ENCODE measurements at places on chromosomes 1 and 21. TPM values are rescaled to one million over a fixed set of nuclear protein-coding genes. Genes with fewer than 3 reads are reported as not detected.

DNA sequence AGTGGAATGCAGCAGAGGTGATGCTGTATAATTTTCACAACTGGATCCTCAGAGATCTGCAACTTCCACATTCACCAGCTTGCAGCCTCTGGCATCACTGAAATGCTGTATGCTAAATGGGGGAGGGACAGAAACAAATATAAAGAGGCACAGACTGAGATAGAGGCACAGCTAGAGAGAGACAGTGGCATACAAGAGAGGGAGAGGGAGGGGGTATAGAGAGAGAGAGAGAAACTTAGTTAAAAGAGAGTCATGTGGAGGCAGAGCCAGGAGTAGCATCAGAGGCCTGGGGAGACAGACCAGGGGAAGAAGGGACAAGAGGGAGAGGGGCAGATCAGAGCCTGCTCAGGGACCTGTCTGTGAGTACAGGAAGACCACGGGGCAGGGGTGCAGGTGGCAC, 84.5 kb upstream of the GRIK3 start:
- no peak for ATAC-seq

- ATAC-seq = no peak
Observed at GRCh38 chr1:15633756-15634420, 16.6 kb downstream of the DDI2 start.

DNA sequence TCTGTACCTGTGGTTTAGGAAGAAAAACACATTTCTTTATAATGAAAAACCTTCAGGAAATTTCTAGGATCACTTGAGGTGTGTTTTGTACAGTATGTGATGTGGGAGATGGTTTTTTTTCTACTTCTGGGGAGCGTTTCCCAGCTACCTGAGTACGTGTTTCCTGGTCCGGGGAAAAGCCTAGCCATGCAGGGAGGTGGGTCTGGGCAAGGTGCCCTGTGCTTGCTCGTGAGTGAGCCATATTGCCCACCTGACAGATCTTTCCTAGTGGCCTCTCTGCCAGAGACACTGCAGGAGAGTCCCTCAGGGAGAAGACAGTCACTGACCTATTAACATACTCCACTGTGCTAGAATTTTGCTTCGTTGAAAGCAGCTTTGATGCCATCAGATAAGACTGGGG, 41.3 kb downstream of the TRPM2 start:
- ATAC-seq = no peak

DNA sequence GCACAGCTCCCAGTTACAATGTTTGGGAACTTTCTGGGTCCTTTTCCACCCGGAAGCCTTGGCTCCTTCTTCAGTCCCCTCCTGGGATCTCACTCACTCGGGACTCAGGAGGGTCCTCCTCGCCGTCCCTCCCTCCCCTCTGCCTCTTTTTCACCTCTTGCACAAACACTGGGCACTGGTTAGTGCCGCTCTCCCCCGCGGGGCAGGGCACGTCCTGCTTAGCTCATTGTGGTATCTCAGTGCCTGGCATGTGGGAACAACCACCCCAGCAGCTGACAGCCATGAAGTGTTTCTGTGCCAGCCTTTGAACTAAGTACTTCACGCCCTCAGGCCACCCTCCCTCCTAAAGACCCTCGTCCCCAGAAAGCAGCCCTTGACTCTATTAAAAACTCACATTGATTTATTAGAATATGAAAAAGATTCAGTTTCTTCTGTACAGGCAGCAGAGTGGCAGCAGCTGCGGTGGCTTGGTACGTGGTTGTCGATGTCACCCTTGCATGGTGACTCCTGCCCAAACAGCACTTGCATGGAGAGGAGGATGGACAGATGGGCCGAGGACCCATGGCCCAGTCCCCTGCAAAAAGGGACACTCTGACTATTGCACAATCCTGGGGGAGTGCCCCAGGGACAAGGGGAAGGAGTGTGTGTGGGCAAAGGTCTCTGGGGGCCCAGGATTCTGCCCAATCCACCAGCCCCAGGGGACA, 56.3 kb downstream of the SLC9A1 start:
- peak; percentile 51 for ATAC-seq

GRCh38 chr1:91730801-91731732, 154.9 kb downstream of the TGFBR3 start:
- ATAC-seq = peak; percentile 89

DNA sequence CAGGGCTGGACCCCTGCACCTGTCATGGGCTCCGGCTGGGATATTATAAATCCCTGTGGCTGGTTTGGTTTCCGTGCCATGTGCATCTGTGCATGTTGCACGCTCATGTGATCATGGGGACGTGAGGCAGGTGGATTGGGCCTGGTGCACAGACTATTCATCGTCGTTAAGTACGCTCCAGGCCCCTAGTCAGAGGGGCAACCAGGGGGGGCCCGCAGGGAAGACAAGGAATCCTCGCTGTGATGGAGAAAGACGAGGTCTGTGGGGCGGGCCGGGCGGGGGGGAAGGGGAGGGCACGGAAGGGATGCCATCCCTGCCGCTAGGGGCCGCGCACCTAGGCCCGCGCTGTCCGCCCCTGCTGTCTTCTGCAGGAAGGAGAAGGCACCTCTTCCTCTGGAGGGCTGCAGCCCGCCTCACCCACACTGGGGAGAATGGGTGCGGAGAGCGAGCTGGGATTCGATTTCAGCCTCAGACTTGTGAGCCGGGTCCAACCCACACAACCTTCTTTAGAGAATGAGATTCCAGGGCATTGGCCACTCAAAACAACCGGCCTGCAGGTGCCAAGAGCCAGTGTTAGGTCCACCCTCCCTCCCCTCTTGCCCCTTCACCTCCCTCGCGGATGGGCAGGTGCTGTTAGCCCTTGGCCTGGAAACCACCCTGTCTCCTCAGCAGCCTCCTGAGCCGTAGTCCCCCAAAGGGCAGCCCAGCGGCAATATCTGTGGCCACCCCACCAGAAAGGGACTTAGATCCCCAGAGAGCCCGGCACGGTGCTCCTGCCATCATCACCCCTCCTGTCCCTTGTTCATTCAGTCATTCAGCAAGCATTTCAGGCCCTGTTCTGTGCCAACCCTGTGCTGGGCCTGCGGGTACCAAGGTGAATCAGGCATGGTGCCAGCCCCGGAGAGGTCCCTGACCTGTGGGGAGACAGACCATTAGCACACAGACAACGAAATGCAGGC, 950 bp upstream of the LRP8 start:
- ATAC-seq = no peak

DNA sequence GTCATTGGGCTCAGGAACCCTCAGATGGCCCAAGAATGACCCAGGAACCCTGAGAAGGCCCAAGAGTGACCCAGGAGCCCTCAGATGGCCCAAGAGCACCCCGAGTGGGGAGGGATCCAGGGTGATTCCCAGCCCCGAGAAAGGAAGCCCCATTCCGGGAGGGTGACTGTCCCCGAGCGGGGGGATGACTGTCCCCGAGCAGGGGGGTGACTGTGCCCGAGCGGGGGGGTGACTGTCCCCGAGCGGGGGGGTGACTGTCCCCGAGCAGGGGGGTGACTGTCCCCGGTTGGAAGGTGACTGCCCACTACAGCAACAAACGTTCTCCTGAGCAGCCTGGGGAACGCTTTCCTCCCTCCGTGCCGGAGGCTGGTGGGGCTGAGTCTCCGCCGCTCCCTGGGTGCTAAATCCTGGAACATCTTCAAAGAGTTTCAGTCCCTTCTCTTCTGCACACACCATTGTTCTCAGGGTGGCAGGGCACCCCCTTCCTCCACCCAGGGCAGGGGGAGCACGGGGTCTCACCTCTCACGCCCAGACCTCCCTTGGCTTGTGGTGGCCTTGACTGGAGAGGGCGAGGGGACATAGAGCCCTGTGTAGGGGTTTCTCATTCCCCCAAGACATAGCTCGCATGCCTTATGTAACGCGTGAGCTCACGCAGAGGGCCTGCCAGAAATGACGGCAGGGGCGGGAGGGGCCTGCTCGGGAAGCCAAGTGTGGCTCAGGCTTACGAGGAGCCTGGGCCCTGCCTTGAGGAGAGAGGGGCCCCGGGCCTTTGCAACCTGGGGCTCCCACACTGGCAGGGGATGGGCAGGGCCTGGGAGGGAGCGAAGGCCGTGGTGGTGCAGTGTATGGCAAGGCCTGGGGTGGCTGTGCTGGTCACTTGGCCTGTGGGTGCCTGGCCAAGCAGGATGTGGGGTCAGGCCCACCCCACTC, 14.3 kb upstream of the SKI start:
- peak; percentile 46 for ATAC-seq

DNA sequence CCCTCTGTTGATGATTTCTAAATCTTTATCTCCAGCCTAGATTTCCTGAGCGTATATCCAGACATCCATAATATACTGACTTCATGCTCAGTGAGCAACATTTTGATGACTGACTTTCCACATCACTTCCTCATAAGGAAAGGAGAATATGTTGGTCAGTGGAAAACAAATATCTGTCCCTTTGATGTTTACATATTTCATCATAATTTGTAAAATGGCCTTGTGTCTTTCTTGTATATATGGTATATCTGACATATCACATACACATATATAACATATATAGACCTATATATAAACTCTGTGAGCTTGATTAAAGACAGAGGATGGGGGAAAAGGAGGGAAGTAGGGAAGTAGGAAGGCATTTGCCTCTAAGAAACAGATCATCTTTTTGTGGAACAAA, 18.6 kb downstream of the ZBTB8A start:
- ATAC-seq = no peak

The COL6A2 gene
- total RNA-seq = 20.5 TPM

The PARS2 gene
- 2.8 TPM for total RNA-seq

The FMO5 gene
- 0.68 TPM for total RNA-seq

The LHX8 gene
- not detected for total RNA-seq

The TSPEAR gene
- total RNA-seq = 0.08 TPM
